Natural killer cell (primary cell): ENCODE measurements at places on chromosomes 16 and 17.

DNA sequence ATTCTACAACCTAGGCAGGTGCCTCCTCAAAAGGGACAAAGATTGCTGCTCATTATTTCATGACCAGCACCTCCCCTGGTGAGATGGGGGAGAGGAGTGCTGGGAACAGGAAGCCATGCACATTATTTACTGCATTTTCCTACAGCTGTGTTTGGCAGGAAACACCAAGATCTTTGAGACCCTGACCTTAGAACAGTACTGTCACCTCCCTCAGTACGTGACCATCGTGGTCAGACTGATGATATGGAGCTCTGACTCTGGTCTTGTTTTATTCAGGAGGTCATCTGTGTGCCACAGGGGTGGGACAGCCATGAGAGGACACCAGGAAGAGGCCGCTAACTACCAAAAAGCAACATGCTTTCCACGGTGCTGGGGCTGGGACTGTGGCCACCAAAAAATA, 37.4 kb downstream of the USP22 start:
- DNase-seq = no peak

- H3K4me3 ChIP-seq = no peak overlapping the region
- H3K36me3 ChIP-seq = no peaks in the 10 kb centered on the region
- H3K27ac ChIP-seq = no peak overlapping the region
- no peak for DNase-seq
These were observed 146.1 kb downstream of the IRF8 start for GRCh38 chr16:86044881-86045590.

GRCh38 chr17:43953746-43954145, at the start of gene PYY:
TSS of gene PYY (minus strand) at chr17:43953940. CDS start at chr17:43953483, 457 bp downstream.
- no peaks in the 10 kb centered on the region for H3K36me3 ChIP-seq
- H3K4me3 ChIP-seq = no peak within 1 kb of the TSS
- H3K27me3 ChIP-seq = peaks cover 31% of the 10 kb centered on the region
- DNase-seq = no peak
- H3K4me1 ChIP-seq = peaks cover 10% of the 10 kb centered on the region

- H3K4me1 ChIP-seq = peaks cover 12% of the 10 kb centered on the region
- DNase-seq = peak; percentile 47
- peak within 1 kb of the TSS; percentile 30 for H3K4me3 ChIP-seq
- no peaks in the 10 kb centered on the region for H3K36me3 ChIP-seq
- H3K27ac ChIP-seq = no peak within 1 kb of the TSS
- H3K27me3 ChIP-seq = peaks cover 14% of the 10 kb centered on the region
These were observed at the start of gene ITGB3 for GRCh38 chr17:47253541-47254402. TSS of gene ITGB3 (plus strand) at chr17:47253827. CDS start at chr17:47253862, 35 bp downstream.

DNA sequence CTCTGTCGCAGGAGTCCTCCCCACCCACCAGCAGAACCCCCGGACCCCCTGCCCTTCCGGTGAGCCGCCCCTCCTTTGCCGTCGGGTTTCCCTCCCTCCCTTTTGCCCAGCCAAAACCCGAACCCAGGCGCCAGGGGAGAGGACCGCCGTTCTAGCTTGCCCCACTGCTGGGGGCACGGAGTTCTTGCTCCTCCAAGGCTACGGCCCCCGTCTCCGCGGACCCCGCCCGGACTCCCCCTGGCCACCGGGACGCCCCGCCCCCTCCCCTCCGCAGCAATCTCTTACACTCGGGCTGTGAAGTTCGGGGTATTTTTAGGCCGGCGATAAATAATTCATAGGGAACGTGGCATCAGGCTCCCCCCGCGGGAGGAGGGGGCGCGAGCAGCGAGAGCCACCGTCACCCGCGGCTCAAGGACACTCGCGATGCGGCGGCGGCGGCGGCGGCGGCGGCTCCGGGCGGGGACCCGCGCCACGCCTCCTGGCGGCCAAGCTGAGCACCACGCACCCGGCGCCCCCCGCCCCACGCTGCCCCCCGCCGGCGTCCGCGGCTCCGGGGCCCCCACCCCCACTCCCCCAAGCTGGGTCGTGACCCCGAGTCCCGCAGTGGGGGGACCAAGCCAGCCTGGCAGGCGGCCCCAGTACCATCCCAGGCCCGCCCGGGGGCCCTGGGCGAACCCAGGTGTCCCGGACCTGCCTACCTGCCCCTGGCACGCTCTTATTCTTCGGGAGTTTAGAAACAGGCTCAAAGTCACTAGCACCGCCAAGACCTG, at the start of gene GRIN2C:
TSS of gene GRIN2C (minus strand) at position 427 of the 770 bp plus-strand sequence. CDS start 4,793 bp downstream, outside the sequence.
- no peak within 1 kb of the TSS for H3K4me3 ChIP-seq
- no peaks in the 10 kb centered on the region for H3K36me3 ChIP-seq
- peaks cover 28% of the 10 kb centered on the region for H3K4me1 ChIP-seq
- H3K27ac ChIP-seq = no peak within 1 kb of the TSS
- no peak for DNase-seq

- H3K27me3 ChIP-seq = peaks cover 11% of the 10 kb centered on the region
- no peak for DNase-seq
- no peaks in the 10 kb centered on the region for H3K4me1 ChIP-seq
- no peaks in the 10 kb centered on the region for H3K36me3 ChIP-seq
These were observed 4.2 kb downstream of the OR3A2 start for GRCh38 chr17:3381957-3382356.

- no peaks in the 10 kb centered on the region for H3K36me3 ChIP-seq
- no peak overlapping the region for H3K27ac ChIP-seq
- no peak overlapping the region for H3K4me3 ChIP-seq
- H3K27me3 ChIP-seq = no peaks in the 10 kb centered on the region
- no peak for DNase-seq
- no peaks in the 10 kb centered on the region for H3K4me1 ChIP-seq
These were observed 93.9 kb downstream of the ENGASE start for GRCh38 chr17:79168486-79169055.

DNA sequence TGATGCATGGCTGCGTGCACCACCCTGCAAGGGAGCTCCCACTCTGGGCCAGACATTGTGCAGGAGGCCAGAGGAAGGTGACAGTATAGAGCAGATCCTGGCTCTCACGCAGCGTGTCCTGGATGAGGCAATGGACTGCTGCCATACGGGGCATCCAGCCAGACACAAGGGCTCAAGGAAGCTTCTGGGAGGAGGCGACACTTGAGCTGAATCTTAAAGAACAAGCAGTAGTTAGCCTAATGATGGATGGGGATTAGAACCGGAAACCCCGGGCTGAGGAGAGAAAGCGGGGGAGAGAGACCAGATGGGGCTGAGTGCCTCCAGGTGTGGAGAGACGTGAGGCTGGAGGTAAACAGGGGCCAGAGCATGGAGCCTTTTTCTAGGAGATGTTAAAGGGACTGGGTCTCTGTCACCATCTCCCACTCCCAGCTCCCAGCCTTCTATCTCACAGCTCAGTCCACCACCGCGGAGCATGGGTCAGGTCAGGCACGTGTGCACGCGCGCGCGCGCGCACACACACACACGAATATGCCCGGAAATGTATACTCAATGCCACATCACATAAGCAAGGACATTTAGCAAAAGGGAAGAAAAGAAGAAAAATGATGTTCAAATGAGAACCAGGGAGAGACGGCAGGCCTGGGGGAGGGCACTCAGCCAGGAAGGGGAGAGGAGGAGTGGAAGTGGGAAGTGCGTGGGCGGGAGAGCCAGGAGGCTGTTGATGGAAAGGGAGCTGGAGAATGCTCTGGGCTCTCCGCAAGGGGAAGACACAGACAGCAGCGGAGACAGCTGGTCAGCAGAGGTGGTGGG, 46.3 kb downstream of the CCDC42 start:
- H3K4me3 ChIP-seq = no peak overlapping the region
- DNase-seq = no peak
- no peak overlapping the region for H3K27ac ChIP-seq
- no peaks in the 10 kb centered on the region for H3K4me1 ChIP-seq
- H3K36me3 ChIP-seq = no peaks in the 10 kb centered on the region
- no peaks in the 10 kb centered on the region for H3K27me3 ChIP-seq
